NCI-H524 (cell line): ENCODE measurements at places on chromosomes 1 and 21.

DNA sequence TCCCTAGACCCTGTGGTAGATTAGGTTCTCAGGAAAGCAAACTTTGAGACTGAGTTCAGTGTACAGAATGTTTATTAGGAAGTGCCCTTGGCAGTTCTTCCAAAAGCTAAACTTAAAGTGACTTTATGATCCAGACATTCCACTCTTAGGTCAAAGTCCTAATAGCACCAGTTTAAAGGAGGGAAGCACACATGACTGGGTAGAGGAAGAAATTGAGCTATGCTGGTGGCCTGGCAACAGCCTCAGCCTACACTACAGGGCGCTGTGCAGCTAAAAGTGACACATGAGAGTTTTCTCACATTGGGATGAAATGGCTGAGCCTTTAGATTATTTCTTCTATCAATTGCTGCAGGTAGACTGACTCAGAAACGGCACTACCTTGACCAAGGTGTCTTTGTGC lies 280.4 kb downstream of the BRINP2 start:
- DNase-seq: no peak

DNA sequence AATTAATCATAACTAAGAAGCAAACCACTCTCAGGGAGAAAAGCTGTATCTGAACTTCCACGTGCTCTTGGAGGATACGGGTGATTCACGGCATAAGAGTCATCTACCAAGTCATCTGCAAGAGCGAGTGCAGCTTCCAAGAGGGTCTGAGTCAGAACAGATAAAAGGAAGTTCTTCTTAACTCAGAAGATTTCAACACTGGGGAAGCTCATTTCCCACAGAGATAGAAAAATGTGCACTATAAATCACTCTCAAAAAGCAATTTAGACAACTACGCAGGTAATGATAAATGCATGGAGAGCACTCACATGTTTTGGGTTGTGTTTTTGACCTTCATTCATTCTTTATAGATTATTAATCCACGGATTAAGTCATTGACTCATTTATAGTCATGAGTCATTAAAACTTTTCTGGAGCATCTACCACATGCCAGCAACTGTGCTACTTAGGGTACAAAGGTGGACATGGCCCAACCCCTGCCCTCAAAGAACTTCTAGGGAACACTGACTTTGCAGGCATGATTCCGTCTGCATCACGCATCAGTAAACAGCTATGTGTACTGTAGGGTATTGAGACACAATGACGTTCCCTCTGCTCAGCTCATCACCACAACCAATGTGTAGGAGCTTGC lies 20.8 kb downstream of the KCNJ15 start:
- DNase-seq: no peak

GRCh38 chr21:29396951-29397455 lies 98.3 kb downstream of the BACH1 start:
- DNase-seq: no peak

GRCh38 chr1:13949546-13949945 lies 249.6 kb downstream of the PRDM2 start:
- no peak for DNase-seq

GRCh38 chr1:90854397-90854924 lies 137.4 kb upstream of the BARHL2 start:
- DNase-seq: no peak

DNA sequence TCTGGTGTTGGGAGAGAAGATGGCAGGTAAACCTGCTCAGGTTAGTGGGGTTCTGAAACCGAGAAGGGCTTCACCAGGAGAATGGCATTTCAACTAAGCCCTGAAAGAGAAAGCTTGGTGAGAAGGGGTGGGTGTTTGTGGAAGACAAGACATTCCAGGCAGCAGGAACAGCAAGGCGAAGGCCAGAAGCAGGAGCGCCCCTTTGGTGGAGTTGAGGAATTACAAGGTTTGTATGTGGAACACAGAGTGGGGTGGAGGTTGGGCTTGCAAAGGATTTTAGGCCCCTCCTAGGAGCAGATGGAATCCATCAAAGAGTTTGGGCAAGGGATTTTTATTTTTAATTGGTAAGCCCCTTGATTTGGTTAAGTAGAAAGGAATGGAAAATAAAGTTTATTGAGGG lies 24.8 kb upstream of the ELOA start:
- DNase-seq: no peak

GRCh38 chr1:42737257-42737656 lies 2.8 kb downstream of the CLDN19 start:
- DNase-seq: no peak

- DNase-seq: no peak
Measured at GRCh38 chr1:86352086-86352485, 44.0 kb downstream of the ODF2L start.

DNA sequence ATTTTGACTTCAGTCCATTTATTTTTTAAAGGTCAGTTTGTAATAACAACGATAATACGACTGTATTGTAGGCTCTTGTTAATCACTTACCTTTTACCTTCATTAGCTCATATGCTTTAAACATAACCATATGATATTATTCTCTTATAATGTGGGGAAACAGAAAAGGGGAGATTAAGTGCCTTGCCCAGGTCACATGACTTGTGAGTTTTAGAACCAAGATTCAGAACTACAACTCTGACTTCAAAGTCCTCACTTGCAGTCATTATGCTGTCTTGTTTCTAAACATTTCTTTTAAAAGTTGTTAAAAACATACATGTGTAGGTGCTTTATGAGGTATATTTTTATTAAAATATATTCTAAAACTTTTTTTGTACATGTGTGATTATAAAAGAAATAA lies 41.1 kb downstream of the SUCO start:
- no peak for DNase-seq

GRCh38 chr21:40924641-40925040 lies 77.7 kb upstream of the DSCAM start:
- DNase-seq: no peak

DNA sequence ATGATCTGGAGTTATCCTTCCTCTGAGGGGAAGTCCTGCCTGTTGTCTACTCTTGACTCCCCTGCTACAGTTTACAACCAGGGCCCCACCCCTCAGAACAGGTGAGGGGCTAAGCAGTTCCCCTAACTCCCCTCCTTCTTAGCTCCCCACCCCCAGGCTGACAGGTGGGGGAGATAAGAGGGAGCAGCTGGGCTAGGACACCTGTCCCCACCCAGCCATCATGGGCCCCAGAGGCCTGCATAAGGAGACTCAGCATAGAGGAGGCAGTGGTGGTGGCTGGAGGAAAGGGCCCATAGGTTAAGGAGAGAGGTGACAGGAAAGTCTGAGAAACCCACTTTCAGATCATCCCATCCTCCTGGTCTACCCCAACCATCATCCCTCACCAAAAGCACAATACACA lies 6.8 kb downstream of the MEF2D start:
- DNase-seq: peak; percentile 44

DNA sequence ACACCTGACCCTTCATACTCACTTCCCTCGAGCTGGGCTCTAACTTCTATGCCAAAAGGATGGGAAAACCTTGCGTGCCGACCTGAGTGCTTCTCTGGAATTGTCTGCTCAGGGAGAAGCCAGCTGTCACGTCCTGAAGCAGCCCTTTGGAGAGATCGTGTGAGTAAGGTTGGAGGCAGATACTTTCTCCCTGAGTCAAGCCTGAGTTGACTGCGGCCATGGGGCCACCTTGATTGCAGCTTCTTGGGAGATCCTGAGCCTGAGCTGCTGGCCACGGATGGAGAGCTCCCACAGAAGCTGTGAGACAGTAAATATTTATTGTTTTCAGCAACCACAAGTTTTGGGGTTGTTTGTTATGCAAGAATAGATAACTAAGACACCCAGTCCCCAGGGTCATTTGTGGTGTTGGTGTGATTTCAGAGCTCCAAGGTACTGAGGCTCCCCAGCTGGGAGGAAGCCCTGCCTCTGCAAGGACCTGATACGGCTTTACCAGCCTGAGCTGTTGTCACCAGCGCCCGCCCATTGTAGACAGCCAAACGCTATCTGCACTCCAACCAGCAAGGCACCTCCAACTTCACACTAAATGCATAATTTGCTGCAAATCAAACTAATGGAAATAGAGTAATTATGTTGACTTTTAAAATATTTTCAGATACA lies 531.6 kb downstream of the PTPRU start:
- no peak for DNase-seq

- DNase-seq: no peak
Measured at GRCh38 chr1:64031236-64031635, 172.2 kb upstream of the UBE2U start.

DNA sequence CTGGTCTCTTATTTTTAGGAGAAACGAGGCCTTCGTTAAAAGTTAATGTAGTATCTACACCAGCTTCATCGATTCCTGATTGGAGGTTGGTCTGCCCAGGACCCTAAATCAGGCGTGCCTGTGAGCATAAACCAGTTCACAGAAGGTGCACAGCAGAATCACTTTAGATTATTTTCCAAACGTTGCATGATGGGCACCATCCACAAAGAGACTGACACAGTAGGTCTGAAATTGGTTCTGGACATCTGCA lies 256 bp upstream of the TARBP1 start:
- no peak for DNase-seq

GRCh38 chr21:45004481-45005247 lies 64.8 kb downstream of the SLX9 start:
- no peak for DNase-seq

DNA sequence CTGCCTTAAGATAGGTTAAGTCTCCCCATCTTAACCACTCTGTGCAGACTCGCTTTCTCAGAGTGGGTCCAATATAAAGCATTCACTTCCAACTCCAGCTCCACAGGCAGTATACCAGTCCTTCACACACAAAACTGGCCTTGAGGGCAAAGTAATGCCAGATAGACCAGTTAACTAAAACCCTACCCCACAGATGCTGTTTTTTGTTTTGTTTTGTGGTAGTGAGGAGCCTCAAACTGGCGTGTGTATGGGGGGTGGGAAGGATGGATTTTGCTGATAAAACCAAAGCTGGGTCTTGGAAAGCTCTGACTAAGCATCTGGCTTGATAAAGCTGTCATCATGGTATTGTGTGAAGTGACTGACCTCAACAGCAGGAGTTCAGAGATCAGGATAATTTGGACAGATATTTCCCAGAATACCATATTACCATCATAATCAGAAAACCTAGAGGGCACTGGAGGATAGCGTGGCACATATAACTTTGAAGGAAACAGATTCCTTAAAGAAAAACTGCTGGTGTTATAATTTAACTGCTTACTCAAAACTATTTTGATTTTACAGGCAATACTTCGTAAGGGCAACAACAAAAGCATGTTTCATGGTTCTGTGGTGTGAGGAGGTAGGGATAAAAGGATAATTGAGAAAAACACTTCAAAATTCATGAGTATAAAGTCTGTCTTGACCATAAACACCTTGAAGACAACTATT lies 29.6 kb upstream of the CPLANE2 start:
- no peak for DNase-seq

GRCh38 chr1:30596470-30596869 lies 126.9 kb downstream of the MATN1 start:
- no peak for DNase-seq

- peak; percentile 13 for DNase-seq
Measured at GRCh38 chr1:87718241-87718950, 389.7 kb downstream of the LMO4 start.

- DNase-seq: no peak
Measured at GRCh38 chr1:230948301-230948700, 30.4 kb downstream of the TTC13 start.

DNA sequence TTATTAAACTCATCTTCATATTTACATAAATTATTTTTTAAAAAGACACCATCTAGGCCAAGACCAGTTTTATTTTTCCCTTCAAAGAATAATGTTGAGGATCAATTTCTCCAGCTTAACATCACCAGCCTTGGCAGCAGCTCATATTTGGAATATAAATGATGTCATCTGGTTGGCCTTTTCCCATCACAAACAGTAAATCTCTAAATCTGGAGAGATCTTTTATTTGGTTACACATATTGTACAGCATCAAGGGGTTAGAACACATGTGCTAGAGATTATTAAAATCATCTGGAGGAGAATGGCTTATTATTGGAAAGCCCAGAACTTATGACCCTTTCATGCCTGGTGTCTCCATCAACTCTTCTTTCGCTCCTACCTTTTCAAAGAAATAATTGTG lies 508.8 kb downstream of the PLPP3 start:
- no peak for DNase-seq

DNA sequence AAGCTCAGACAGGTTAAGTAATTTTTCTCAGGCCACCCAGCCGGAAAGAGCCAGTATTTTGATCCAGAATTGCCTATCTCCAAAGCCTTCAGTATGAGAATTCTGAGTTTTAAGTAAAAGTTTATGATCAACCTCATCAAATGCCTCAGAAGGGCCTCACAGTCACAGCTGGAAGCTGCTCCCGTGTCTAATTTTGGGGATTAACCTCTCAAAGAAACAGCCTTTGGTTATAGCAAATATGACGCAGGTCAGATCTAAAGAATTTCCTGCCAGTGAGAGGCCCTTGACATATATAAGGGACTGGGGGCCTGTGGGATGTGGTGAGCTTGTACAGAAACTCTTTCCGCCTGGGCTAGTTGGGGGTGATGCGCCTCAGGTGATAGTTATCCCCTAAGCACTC lies 2.3 kb downstream of the EXTL1 start:
- no peak for DNase-seq

GRCh38 chr1:192157067-192157466 lies 1.2 kb upstream of the RGS18 start:
- DNase-seq: no peak

GRCh38 chr21:23162198-23162946 lies 2164.2 kb downstream of the NCAM2 start:
- DNase-seq: no peak

- DNase-seq: no peak
Measured at GRCh38 chr1:110600716-110601115, 5.4 kb downstream of the KCNA2 start.

DNA sequence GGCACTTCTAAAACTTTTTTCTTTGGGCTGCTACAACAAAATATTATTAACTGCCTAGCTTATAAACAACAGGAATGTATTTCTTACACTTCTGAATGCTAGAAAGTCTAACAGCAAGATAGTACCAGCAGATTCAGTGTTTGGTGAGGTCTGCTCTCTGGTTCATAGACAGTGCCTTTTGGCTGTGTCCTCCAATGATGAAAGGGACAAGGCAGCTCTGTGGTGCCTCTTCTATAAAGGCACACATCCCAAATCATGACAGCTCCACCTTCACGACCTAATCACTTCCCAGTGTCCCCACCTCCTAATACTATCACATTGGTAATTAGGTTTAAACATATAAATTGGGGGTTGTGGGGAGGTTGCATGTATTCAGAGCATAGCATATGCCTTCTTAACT lies 9.5 kb downstream of the CFH start:
- no peak for DNase-seq

GRCh38 chr1:9166289-9167235 lies 37.7 kb upstream of the GPR157 start:
- DNase-seq: no peak

DNA sequence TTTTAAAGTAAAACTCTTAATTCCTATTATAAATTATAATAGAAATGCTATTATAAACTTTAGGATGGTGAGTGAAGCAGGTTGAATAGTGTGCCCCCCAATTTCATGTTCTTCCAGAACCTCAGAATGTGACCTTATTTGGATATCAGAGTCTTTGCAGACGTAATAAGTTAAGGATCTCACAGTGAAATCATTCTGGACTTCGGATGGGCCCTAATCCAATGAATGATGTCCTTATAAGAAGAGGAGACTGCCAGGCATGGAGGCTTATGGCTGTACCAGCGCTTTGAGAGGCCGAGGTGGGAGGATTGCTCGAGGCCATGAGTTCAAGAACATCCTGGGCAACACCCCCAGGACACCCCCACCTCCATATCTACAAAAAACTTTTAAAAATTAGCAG lies 9.4 kb upstream of the MT1HL1 start:
- DNase-seq: no peak

GRCh38 chr1:21518774-21519455 lies 9.7 kb downstream of the ALPL start:
- no peak for DNase-seq

GRCh38 chr1:9293533-9294404 lies 1.1 kb downstream of the SPSB1 start:
- no peak for DNase-seq

- DNase-seq: no peak
Measured at GRCh38 chr1:70290218-70290617, 64.3 kb downstream of the ANKRD13C start.
